HT-29 (cell line): ENCODE measurements at places on chromosomes 1 and 21.

DNA sequence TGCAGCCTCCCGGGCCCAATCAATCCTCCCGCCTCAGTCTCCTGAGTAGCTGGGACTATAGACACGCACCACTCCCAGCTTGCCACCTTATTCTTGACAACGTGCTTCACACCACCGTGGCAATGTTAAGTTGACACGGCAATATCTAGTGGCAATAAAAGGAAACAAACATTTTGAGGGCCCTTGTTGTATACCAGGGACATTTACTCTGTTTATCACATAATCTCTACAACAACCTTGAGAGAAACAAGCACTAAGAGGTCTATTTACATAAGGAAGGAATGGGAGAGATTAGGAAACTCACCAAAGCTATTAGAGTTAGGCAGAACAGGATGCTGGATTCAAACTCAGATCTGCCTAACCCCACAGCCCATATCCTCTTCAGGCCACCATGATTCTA, 3.1 kb downstream of the KLHDC8A start:
- DNase-seq = no peak

DNA sequence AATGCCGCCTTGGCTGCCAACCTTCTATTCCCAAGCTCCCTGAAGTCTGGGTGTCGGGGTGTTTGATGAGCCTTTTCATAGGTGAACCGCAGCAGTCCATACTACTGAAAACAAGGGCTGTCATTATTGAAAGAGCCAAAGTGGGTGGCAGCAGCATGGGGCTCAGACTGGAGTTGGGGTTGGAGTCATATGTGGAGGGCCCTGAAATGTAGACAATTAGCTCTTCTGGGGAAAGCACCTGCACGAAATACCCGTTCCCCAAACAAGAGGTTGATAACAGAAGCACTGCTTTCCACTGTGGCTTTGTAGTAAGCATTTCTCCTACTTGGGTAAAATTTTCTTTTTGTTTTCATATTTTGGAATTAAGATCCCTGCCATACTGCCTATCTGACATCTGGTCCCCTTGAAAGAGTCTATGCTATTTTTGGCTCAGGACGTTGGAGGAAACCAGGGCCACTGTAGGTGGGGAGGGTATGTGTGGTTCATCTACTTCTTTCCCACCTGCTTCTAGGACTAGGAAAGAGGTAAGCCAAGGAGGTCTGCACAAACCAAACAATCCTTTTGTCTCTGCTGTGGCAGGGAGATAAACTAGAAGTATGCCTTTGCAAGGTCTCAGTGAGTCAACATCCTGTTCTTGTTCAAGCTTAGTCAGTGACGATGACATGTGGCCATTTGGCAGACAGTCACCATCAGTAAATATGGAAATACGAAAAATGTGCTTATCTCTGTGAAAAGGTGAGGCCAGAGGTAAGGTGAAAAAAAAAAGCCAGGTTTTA, 197.0 kb upstream of the UBE2U start:
- DNase-seq = peak; percentile 35

DNA sequence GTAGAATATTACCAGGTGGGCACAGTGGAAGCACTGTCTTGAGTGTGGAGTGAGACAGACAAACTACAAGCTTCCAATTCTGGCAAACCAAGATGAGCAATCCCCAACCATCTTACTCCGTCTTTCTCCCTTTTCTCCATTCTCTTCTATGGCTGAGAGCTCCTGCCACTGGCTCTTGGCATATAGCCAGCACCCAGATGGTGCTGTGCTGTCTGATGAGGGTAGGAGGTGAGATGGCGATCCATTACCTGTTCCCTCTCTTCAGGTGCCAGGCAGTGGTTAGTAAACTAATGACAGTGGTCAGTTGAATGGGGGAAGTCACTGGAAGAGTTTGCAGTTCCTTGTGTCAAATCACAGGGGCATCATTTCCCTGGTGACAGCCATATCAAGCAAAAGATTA, 108.4 kb downstream of the FNBP1L start:
- DNase-seq = peak; percentile 64

DNA sequence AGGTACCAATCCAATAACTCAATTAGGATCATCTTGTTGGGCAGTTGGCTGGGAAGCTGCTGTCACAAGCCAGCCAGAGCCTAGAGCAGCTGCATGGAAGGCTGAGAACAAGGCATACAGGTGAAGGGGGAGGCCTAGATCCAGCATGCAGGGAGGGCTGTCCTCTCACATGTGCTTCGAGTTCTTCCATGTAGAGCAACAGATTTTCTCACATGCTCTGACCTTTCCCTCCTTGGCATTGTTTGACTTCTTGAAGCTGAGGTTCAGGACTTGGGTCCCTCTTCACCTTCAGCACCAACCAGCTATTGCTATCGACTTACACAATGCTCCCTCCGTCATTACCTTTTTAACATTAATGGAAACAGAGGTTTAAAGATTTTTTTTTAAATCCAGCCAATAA, 257.7 kb downstream of the ATG4C start:
- no peak for DNase-seq

DNA sequence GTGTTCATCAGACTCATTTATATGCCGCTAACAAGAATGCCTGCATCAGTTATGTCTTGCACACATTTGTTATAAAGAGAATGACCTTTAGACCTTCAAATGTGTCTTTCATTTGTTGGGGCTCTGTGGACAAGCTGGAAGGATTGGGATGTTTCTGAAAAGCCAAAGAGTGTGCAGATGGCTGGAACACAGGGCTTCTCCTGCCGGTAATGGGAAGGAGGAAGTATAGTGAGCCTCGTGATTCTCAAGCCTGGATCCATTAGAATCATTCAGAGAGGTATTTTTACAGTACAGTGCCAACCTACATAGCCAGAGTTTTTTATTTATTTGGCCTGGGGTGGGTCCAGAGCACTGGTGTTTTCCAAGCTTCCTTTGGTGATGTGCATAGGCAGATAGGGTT, 40.6 kb upstream of the ATP1A1 start:
- no peak for DNase-seq
